ENCODE measurements at places on chromosomes 1 and 21. TPM values are rescaled to one million over a fixed set of nuclear protein-coding genes. Genes with fewer than 3 reads are reported as not detected.

ADAMTSL4 gene
- 0.18 TPM for total RNA-seq

COL8A2 gene
- total RNA-seq = 0.09 TPM

NID1 gene
- 60.6 TPM for total RNA-seq

HIVEP3 gene
- 1.5 TPM for total RNA-seq

MAN1C1 gene
- total RNA-seq = 0.18 TPM

LCE3E gene
- total RNA-seq = not detected

AJAP1 gene
- not detected for total RNA-seq

CASQ2 gene
- total RNA-seq = not detected

FCAMR gene
- total RNA-seq = not detected

SYDE2 gene
- 2.4 TPM for total RNA-seq

S100A7 gene
- not detected for total RNA-seq

HCRTR1 gene
- 0.54 TPM for total RNA-seq

RUNX3 gene
- under 0.01 TPM for total RNA-seq

SRRM1 gene
- 29.9 TPM for total RNA-seq

ADORA1 gene
- total RNA-seq = not detected

EXTL1 gene
- not detected for total RNA-seq

LYPD8 gene
- not detected for total RNA-seq

Measured in endothelial cell of coronary artery (primary cell).